AG09319 (cell line): ENCODE measurements at places on chromosomes 1 and 21.

GRCh38 chr21:39630191-39630591 is 17.5 kb downstream of the B3GALT5 start:
- DNase-seq: no peak

- DNase-seq: no peak
Observed at GRCh38 chr1:167706931-167707877, 14.6 kb upstream of the MPZL1 start.

GRCh38 chr1:28950449-28950848 is 36.1 kb downstream of the EPB41 start:
- no peak for DNase-seq

GRCh38 chr1:5622412-5622811 is 369.8 kb downstream of the NPHP4 start:
- no peak for DNase-seq

DNA sequence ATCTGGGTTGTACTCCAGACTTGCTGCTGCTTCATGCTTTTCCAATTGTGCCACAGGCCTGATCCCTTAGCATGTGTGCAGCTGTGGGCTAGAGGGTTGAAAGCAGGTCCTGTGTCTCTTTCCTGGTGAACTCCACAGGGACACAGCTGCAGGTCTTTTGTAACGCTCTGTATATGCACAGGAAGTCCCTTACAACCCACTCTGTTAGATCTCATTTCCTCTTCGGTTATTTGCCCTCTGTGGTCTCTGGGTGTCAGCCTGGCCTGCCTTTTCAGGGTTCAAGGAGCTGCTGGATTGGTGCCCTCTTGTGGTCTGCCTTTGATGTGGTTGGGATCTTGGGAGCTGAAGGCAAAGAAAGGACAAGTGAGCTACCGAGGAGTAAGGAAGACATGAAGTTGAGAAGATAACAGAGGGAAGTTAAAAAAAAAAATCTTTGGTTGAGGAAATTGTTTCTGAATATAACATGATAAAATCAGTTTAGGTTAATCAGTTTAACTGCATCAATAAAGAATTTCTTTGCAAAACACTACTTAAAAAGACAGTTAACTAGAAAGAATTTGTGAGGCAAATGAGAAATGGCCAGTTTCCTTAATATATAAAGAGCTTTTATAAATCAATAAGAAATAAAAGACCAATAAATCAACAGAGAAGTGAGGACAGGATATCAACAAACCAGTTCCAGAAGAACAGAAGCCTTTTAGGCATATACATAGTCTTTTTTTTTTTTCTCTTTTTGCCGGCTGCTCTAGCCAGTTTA is 44.1 kb downstream of the UCK2 start:
- no peak for DNase-seq

GRCh38 chr1:164311377-164311776 is 247.6 kb upstream of the PBX1 start:
- no peak for DNase-seq

DNA sequence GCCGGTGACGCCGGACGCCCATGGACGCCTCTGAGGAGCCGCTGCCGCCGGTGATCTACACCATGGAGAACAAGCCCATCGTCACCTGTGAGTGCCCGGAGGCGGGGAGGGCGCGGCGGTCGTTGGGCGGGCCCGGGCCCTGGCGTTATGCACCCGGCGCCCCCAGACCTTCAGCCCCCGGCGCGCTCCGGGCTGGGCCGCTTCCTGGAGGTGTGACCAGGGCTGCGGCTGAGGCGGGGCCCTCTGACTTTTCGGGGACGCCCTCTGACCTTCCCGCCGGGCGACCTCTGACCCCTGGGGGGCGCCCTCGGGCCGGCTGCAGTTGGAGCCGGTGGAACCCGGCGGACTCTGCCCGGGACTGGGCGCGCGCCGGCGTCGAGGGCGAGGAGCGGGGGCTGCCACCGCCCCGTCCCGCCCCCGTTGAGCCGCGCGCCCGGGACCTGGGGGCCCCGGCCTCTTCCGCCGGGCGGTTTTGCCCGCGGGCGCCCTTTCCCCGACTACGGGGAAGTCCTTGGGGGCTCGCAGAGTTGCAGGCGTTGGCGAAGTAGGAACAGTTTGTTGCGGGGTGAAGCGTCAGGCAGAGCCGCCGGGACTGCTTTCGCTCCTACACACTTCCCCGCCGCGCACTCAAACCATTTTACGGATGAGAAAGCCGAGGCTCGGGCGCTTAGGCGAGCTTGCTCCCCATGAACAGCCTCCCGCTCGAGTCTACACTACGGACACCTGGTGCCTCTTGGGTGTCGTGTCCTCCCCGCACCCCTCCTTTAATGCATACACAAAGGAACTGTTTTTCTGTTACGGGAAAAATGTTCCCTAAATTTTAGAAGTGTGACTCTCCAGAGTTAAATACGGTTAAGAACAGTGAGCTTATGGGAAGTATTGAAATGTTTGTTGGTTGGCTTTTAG is 618 bp downstream of the TRAPPC10 start:
- DNase-seq: no peak

GRCh38 chr1:20732588-20733359 is at the start of gene SH2D5:
SH2D5 (minus strand) TSS chr1:20732703; CDS start chr1:20728044, 4,659 bp downstream.
- DNase-seq: peak; percentile 74

DNA sequence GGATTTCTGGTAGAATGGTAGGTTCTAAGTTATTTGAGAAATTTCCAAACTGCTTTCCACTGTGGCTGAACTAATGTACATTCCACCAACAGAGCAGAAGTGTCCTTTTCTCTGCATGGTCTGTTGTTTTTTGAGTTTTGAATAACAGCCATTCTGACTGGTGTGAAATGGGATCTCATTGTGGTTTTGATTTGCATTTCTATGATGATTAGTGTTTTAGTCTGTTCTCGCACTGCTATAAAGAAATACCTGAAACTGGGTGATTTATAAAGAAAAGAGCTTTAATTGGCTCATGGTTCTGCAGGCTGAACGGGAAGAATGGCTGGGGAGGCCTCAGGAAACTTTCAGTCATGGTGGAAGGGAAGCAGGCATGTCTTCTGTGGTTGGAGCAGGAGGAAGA is 80.3 kb downstream of the SDCCAG8 start:
- DNase-seq: no peak

DNA sequence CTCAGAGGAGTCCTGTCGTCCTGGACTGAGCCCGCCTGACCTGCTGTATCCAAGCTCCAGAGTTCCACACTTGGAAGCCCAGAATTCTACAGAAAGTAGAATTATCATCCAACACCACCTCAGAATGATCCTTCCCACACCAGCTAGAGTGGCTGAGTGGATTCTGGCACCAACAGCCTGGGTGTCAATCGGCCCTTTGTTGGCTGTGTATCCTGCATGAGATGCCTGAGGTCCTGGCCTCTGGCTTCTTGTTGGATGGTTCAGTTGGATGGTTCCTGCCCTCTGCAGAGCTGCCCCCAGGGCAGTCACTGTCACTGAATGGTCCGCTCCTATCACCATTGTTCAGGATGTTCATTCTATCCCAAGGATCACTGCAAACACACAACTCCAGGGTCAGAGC is 49.8 kb downstream of the PGBD5 start:
- DNase-seq: no peak

GRCh38 chr1:203744075-203744972 is 20.7 kb upstream of the LAX1 start:
- peak; percentile 22 for DNase-seq

GRCh38 chr1:186541003-186541402 is 80.1 kb upstream of the PDC start:
- DNase-seq: no peak

- no peak for DNase-seq
Observed at GRCh38 chr21:18716578-18717138, 313.1 kb upstream of the TMPRSS15 start.

- no peak for DNase-seq
Observed at GRCh38 chr1:29563571-29563970, 327.2 kb downstream of the PTPRU start.

- DNase-seq: no peak
Observed at GRCh38 chr1:62093261-62093660, 101.4 kb upstream of the L1TD1 start.

- no peak for DNase-seq
Observed at GRCh38 chr1:53957194-53957818, 11.2 kb downstream of the LRRC42 start.

GRCh38 chr1:1625824-1626206 is 6.2 kb upstream of the MMP23B start:
- no peak for DNase-seq

DNA sequence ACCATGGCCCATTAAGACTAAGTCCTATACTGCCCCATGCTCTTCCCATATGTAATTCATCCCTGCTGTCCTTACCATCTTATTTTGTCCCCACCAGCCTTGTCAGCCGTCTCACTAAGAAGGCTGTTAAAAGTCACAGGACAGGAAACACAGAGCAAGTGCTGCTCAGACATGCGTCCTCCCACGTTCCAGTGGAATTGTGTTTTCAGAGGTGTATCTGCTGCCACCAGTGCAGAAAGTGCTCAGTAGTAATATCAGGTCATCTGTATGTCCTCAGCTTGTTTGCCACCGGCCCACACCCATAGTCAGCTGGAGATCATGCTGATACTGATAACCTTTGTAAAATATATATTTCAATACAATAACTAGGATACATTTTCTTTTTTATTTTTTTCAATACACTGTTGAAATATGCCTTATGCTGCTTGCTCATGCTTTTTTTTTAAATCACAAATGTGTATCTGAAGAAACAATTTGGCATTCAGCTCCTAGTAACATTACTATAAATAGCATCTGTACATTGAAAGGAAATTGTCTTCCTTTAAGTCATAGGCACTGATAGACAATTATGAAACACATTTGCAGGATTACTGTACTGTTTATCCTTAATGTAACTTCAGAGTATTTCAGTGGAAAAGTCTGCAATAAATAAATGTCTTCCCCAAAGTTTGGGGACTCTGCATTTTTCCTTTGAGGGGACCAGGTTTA is 156.9 kb downstream of the EDEM3 start:
- DNase-seq: no peak

- no peak for DNase-seq
Observed at GRCh38 chr1:218499011-218499691, 154.0 kb downstream of the TGFB2 start.

DNA sequence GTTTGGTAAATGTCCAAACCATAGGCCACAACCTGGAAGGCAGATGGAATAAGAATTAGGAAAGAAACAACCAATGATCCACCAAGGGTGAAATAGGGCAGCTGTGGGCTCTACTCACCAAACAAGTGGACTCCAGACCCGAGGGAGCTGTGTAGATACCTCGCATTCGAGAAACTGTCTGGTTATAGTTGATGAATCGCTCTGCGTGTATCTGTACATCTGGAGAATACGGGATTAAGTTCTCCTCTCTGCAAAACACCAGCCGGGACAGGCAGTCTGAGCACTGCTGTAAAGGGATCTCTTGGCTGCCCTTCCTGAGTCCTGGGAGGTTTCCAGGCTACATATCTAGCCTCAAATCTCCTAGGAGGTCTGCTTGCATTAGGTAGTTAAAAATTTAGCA is 9.4 kb upstream of the UBR4 start:
- no peak for DNase-seq

DNA sequence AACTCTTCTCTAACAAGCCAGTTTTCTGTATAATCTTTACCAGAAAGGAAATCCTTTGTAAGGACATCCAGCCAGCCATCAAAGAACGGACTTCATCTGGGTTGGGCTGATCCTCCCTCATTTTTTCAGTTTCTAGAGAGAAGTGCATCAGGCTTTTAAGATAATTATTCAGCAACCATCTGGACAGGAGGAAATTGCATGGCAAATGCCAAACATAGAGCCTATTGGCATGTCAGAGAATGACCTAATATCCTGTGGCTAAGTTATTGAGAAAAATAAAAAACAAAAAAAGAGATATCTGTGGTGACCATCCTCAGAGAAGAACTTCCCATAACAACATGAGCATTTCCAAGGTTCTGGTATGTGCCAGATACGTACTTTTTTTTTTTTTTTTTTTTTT is 74.9 kb upstream of the BEND5 start:
- no peak for DNase-seq

- peak; percentile 42 for DNase-seq
Observed at GRCh38 chr1:68051475-68051874, 1.0 kb upstream of the DIRAS3 start.

GRCh38 chr1:19384113-19384512 is 72.0 kb downstream of the SLC66A1 start:
- DNase-seq: no peak

DNA sequence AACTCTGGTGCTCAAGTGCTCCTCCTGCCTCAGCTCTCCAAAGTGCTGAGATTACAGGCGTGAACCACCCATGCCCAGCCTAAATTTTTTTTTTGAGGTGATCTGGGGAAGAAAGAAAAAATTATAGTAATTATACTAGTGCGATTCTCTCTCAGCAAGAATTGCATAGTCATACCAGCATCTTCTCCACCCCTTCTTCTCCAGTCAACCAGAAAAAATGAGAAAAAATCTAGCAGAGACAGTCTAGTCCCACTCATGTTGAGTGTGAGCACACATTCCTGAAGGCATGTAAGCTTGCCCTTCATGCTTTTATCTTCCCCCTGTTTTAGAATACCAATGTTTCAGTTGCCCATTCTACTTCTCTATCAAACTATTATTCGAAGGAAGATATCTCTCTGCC is 207.6 kb downstream of the S1PR1 start:
- no peak for DNase-seq

DNA sequence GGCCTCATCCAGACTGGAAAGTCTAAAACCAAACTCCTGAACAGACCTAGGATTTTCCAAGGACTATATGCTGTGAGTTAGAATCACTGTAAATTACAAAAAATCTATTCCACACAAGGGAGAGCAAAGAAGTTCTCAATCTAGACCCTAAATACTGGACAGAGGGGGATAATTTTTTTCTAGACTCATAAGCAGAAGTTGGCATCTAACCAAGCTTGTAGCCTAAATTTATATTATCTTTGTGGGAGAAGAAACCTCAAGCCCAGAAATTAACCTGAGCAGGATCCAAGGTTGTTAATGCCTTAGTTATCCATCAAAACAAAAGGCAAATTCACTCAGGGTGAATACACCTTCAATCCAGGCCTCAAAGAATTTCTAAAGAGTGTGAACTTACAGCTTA is 290.2 kb downstream of the SMYD3 start:
- no peak for DNase-seq

DNA sequence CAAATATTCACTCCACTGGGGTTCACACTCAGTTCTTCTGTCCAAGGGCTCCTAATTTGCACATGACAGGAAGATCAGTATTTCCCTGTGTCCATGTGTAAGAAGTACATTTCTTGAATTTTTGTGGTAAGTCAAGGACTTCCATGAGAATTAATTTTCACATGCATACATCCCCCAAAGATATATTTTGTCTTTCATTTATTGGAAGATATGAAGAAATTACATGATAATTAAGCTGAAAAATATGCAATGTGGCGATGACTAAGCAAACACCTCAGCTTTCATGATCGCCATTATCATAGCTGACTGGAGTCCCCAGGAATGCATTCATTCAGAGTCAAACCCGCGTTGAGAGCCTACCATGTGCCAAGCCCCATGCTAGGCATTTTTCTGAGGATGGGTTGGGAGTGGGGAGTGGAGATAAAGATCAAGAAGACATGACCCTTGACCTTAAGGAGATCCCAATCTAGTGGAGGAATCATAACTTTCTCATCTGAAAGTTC is 104.6 kb upstream of the F3 start:
- peak; percentile 67 for DNase-seq

- no peak for DNase-seq
Observed at GRCh38 chr1:10637400-10637799, 159.0 kb downstream of the CASZ1 start.

- no peak for DNase-seq
Observed at GRCh38 chr1:31637915-31638673, 6.6 kb downstream of the PEF1 start.

GRCh38 chr21:25501996-25502665 is 105.2 kb downstream of the MRPL39 start:
- DNase-seq: no peak
